Astrocyte of the spinal cord (primary cell): ENCODE measurements at places on chromosomes 7 and 10.

- no peak for DNase-seq
These were observed 173.4 kb downstream of the ZMYND11 start for GRCh38 chr10:308572-309085.

DNA sequence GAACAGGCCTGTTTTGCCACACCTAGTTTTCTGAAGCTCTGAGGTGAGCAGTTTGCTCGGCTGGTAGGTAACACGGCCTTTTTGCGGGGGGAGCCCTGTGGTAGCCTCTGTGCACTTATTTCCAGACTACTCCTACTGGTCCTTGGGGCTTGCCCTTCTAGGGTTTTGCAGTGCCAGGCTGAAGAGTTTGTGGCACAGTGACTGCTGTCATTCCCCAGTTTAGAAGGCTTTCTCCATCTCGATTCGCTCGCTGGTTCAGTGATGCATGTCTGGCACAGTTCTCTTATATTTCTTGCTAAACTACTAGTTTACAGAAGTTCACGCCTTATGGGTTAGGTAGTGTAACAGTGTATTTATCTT lies 711 bp downstream of the KIF20B start:
- no peak for DNase-seq

DNA sequence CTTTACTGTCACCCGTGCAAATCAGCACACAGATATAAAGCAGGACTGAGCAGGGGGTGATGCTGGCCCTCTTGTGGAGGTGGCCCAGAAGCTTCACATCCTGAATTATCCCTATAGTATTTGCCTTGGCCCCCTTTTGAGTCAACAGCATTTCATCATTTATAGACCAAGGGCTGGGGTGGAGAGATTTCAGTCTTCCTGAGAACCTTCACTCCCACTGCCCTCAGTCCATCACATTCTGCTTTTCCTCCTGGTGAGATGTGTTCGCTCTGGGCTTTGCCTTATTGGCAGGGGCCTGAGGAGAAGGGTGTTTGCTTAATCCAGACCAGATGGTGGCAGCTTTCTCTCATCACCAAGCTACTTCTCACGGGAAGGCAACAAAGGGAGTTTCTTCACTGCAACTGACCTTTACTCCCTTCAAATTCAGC lies 47.7 kb downstream of the NOC3L start:
- peak; percentile 48 for DNase-seq

- no peak for DNase-seq
These were observed 125.8 kb downstream of the PTPRN2 start for GRCh38 chr7:158461824-158462223.

DNA sequence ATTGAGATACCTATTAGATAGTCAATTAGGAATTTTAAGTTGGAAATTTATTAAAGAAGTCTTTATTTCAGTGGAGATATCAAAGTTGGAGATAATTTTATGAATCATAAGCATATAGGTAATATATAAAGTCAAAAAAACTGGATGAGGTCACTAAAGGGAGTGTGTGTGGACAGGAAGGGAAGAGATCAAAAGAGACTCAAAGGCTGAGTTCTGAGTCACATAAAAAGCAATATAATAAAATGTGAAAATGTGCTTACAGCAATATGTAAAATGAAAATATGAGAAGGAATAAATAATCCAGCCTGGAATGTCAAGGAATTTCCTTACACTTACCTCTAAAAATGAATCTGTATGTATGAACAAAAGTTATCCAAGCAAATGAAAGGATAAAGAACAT lies 583.3 kb upstream of the SORCS1 start:
- DNase-seq: no peak
